ENCODE measurements at places on chromosomes 11 and 22. TPM values are rescaled to one million over a fixed set of nuclear protein-coding genes. Genes with fewer than 3 reads are reported as not detected.

DNA sequence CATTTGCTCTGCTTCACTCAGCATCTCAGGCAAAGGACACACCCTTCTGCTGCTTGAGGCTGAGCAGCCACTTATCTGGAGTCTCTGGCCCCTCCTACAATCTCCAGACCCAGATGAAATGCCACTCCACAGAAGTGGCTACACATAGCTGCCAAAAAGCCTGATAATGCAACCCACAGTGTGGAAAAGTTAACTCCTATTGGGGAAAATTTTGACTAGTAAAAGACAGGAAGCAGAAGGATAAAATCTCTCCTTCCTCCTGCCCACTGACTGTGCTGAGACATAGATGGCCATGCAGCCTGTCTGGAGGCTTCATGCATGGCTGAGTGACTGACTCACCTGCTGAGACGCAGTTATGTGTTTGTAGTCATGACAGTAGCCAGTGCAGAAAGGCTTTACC, 92.3 kb upstream of the TEAD1 start:
- no peak for DNase-seq

- peak; percentile 83 for DNase-seq
Measured at GRCh38 chr11:12888525-12889158, 120.5 kb upstream of the RASSF10 start.

- no peak for DNase-seq
Measured at GRCh38 chr11:44865866-44866272, 84.8 kb downstream of the TP53I11 start.

DNA sequence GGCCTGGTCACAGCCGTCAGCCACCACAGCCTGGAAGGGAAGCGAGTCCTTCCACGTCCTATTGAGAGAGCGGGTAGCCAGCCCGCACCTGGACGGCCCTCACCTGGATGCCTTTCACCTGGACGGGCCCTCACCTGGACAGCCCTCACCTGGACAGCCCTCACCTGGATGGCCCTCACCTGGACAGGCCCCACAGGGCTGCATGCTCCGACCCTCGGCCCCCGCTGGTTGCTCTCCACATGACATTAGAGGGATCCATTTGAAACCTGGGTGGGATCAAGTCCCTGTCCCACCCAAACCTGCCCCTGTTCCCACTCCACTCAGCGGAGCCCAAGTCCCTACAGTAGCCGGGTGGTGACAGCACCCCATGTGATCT, 3.7 kb downstream of the C1QTNF6 start:
- DNase-seq, result no peak

DNA sequence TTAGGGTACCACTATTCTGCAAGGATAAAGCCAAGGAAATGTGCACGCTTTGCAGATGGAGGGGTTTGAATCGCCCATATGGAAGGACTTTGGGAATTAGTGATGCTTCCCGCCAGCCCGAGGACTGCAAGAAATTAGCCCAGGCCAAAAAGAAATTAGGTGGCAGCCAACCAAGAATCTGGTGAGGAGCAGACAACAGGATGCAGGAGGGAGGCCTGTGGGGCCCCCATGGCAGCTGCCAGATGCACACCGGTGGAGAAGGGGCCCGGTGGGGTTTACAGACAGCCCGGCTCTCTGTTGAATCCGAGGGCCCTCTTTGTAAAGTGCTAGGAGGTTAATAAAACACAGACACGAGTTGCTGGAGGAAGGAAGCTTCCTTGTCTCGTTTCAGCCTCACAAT, 73.5 kb downstream of the TIMP3 start:
- DNase-seq, result peak; percentile 82

DNA sequence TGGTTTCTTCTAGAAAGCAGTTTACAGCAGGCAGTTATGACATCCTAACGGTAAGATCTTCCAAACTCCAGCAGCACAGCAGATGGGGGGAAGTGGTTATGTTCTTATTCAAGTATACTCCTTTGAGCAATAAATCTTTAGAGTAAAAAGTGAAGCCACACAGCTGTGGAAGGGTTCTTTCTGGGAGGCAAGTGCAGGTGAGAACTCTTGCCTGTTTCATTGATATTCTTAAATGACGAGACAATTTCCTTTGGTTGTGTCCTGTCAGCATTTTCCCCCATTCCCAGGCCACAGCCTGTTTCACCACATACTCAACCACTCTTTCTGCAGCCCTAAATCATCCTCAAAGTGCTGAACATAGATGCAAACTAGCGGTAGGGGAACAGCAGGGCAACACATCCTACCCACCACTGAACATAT, 207.3 kb upstream of the MTNR1B start:
- no peak for DNase-seq

DNA sequence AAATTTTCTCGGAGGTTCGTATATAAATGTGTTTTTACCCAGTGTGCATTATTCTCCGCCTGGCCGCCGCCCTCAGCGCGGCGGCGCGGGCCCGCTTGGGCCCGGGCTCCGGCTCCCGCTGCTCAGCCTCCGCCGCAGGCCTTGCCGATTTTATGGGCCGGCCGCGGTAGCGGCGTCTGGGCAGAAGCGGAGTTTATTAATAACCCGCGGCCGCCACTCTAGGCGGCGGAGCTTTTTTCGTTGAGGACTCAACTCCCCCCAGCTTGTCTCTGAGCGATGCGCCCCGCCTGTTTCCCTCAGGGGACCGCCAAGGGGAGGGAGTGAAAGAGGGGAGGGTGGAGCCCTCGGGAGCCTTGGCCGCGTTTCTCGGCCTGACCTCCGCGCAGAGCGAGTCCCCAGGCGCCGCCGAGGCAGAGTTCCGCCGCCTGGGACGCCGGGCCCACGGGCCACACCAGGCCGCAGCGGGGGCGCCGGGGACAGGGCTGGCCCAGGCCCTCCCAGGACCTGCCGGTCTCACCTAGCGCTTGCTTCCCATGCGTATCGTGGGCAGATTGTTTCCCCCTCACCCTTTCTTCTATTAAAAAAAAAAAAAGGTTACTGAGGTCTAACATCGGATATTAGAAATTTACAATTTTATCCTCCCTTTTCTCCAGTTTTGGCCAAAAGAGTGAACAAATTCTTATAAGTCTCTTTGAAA, 399 bp downstream of the ZNF143 start:
- DNase-seq, result peak; percentile 91

DNA sequence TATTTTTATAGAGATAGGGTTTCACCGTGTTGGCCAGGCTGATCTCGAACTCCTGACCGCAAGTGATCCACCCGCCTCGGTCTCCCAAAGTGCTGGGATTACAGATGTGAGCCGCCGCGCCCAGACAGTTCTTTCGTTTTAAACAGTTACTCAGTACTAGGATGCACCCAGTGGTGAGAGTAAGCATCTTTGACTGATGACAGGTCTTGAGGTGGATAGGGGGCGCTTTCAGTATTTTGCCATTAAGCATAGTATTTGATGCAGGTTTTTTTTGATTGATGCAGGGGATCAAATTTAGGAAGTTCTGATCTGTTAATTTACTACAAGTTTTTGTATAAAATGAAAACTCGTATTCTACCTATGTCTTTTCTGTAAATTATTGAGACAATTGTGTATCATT, 13.2 kb upstream of the TRIM34 start:
- DNase-seq, result no peak

DNA sequence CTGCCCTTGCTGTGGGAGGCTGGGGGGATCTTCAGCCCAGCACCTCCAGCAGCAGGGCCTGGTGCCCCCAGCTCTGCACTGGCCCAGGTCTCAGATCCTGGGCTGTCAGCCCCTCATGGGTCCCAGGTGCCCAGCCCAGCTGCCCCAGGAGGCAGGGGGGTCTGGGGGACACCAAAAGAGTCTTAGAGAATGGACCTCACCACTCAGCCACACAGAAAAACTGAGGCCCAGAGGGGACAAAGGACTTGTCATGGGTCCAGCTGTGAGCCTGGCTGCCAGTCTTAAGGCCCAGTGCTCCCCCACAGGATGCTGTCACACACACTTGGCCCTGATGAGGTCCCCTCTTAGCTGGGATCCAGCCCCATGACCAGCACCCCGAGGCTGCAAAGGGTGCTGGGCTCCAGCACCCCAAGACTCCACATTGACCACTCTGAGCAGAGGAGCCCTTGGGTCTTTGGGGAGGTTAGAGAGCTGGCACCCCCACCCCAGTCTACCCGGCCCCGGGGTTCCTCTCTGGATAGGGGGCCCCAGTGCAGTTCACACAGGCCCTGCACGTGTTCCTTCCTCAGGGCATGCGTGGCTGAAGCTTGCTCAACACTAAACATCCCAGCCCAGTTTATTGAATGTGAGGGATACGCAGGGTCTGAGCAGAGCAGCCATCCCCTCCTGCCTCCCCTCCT, 54.4 kb downstream of the IGLL5 start:
- no peak for DNase-seq

- no peak for DNase-seq
Measured at GRCh38 chr22:21791635-21792625, 56.3 kb upstream of the YPEL1 start.

DNA sequence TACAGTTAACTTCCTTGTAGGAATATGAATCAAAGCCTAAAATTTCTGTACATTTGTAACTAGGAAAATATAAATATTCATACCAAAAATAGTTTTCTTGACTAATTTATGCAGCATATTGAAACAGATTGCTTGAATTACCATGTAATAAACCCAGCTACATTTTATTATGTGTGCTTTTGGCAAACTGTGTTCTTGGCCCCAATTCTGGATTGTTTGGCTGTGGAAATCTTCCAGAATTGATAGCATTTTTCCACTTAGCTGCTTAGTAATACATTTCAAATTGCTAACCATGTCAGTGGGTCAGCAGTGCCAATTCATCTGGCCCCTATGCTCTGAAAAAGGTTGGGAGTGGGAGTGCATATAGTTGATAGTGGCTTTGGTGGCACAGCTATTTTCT, 32.3 kb downstream of the PDHX start:
- peak; percentile 77 for DNase-seq

DNA sequence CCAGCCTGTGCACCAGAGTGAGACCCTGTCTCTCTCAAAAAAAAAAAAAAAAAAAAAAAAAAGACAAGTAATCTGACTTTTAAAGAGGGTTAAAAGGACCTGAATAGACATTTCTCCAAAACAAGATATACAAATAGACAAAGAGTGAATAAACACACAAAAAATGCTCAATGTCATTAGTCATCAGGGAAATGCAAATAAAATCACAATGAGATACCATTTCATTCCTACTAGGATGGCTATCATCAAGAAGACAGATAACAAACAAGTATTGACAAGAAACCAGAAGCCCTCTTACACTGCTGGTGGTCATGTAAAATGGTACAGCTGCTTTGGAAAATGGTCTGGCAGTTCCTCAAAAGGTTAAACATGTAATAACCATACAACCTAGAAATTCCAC, 4.1 kb downstream of the RIC3 start:
- DNase-seq, result no peak

- peak; percentile 18 for DNase-seq
Measured at GRCh38 chr11:102994105-102994504, 38.6 kb upstream of the MMP13 start.

DNA sequence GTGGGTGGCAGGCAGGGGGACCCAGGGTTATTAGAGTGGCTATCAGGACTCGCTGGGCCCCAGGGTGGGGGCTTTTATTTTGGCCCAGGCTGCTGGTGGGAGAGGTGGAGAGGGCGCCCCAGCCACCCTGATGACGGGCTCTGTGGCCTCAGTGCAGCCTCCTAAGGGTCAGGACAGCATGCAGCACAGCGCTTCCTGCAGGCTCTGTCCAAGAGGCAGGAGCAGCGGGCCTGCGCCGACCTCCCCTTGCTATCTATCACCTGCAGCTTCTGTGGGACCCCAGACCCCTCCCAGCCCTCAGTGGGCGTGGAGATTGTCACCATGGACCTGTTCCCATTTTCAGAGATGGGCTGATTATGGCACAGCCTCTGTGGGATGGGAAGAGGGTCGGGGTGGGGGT, 54.3 kb upstream of the PPARA start:
- no peak for DNase-seq

- no peak for DNase-seq
Measured at GRCh38 chr11:130029137-130029536, 26.5 kb upstream of the PRDM10 start.

DNA sequence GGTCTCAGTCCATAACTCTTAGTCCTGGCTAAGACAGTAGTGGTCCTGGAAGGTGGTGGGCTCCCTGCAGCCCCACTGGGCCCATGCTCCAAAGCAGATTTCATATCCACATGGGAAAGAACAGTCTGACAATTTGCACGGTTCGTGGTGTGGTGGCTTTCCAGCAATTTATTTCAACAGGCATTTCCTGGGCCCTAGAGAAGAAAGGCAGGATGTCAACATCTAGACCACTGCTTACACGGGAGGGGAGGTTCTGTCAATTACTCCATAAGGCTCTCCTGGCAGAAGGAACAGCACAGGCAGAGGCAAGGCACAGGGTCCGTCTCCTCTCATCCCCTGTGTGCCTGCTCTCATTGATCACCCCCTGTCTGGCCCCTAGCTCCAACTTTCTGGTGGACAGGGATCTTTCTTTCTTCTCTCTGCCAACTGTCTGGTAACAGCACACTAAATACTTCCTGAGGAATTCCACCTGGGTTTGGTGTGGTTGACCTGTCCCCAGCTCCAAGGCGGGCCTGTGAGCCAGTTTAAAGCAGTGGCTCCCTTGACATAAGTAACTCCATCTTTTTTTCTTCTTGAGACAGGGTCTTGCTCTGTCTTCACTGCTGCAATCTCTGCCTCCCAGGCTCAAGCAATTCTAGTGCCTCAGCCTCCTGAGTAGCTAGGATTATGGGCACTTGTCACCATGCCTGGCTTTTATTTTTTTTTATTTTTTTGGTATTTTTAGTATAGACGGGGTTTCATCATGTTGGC, 5.1 kb upstream of the A4GALT start:
- no peak for DNase-seq

DNA sequence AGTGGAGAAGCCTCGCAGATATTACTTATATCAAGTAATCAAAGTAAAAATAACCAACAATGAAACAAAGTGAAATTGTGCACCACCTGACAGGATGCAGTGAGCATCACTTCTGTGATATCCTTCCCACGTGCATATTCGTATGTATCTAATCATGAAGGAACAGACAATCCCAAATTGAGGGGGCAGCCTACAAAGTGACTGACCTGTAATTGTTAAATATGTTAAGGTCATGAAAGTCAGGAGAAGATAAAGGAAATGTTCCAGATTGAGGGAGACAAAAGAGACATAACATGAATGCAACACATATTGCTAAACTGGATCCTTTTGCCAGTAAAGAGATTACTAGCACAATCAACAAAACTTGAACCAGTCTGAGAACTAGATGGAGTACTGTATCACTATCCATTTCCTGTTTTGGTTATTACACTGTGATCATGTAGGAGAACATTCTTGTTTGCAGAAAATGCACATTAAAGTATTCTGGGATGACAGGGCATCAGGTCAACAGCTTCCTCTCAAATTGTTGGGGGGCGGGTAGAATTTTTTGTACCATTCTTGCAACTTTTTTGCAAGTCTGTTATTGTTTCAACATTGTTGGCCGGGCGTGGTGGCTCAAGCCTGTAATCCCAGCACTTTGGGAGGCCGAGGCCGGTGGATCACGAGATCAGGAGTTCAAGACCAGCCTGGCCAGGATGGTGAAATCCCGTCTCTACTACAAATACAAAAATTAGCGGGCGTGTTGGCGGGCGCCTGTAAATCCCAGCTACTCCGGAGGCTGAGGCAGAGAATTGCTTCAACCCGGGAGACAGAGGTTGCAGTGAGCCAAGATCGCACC, 2.0 kb downstream of the SBF2 start:
- no peak for DNase-seq

GRCh38 chr11:57618438-57618837, 21.0 kb downstream of the SERPING1 start:
- no peak for DNase-seq

- DNase-seq, result no peak
Measured at GRCh38 chr22:45547731-45548130, 45.0 kb downstream of the FBLN1 start.

CBX7 gene
- 4.3 TPM for polyA plus RNA-seq

SMIM35 gene
- 0.13 TPM for polyA plus RNA-seq

SF1 gene
- 193 TPM for polyA plus RNA-seq

KCNK4 gene
- polyA plus RNA-seq, result not detected

SIK2 gene
- 33.1 TPM for polyA plus RNA-seq

SHISA8 gene
- 0.14 TPM for polyA plus RNA-seq

RASGRP2 gene
- polyA plus RNA-seq, result 60.2 TPM

LARGE2 gene
- 0.25 TPM for polyA plus RNA-seq

KLHL35 gene
- polyA plus RNA-seq, result 3.6 TPM
